ENCODE measurements at places on chromosomes 13 and 19.
A peak's percentile ranks its signal among the peaks of the same experiment; 100 is the strongest.

DNA sequence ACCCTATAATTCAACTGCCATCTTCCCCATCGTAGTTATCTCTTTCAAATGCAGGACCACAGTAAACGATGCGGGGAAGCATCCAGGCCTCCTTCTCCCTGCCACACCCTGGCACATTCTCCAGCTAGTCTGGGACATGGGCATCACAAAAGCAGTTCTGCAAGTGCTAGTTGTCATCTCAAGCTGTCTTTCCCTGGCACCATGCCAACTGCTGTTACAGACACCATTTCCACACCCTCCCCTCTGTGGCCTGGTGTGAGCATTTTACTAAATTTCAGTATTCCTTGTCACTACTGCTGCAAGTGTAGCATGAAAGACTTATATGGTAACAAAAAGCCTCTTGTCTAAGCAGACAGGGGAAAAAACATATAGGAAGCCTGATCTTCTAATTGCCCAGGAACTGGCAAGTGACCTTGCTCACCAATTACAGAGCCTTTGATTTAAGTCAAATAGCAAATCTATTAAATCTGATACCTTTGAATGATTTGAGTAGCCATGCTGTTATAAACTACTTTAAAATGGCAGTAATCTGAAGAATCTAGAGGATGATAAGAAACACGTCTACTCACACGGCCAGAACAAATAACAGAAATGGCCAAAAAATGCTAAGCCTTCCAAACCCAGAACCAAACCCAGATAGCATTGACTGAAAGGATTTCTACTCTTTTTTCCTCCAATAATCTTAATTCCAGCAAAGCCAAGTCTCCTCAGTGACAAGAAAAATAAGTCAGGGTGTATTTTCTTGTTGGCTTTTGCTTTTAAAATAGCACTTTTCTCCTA is 179.0 kb downstream of the NUFIP1 start:
- DNase-seq: peak; percentile 13

- peak; percentile 4 for DNase-seq
These were observed 125.7 kb upstream of the NBEA start for GRCh38 chr13:34816245-34816884.

DNA sequence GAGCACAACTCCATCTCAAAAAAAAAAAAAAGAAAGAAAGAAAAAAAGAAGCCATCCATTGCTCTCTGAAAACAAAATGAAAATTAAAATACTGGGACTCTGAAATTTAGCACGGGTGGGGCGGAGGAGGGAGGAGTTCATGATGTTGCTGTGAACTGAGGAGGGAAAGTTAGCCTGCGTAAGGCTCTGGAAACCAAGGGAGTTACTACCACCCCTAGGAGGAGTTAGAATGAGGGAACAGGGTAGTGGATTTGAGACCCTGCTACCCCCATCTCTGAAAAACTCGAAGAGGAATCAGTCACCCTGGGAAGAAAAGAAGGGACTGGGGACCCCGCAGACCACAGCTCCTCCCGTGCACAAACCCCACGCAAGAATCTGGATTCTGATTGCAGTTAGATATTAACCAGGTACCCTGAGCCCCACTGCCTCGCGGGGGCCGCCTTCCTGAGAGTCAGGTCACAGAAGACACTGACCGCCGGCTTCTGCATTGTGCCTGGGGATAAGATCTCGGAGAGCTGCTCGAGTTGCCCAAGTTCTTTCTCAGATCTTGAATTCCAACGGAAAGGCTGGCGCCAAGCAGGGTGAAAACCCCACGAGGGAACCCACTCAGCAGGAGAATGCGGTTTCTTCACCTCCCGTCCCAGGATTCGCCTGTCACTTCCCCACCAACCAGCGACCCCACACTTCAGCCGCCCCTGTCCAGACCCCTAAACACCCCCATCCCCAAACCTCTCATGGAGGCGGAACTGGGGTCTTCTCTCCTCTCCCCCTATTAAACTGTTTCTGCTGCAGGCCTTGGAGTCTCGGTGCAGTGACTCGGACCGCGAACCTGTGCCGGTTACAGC is 870 bp downstream of the ZNF442 start:
- peak; percentile 6 for DNase-seq

DNA sequence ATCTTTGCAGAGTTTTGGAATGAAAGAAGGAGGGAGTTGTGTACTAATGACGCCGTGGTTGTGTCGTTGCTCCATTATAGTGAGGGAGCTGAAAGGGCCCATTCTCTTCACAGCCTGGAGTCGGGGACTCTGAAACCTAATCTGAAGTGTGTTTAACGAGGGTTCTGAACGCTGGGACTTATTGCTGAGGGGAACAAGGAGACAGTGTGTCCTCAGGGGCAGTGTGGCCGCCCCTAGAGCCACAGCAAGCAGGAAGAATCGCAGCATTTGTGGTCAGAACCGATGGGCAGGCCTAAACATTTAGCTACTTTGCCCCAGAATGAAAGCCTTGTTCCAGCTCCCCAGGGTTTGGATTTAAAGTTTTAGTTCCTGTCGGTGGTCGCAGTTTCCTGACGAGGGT is 156.4 kb upstream of the RNF113B start:
- peak; percentile 43 for DNase-seq

DNA sequence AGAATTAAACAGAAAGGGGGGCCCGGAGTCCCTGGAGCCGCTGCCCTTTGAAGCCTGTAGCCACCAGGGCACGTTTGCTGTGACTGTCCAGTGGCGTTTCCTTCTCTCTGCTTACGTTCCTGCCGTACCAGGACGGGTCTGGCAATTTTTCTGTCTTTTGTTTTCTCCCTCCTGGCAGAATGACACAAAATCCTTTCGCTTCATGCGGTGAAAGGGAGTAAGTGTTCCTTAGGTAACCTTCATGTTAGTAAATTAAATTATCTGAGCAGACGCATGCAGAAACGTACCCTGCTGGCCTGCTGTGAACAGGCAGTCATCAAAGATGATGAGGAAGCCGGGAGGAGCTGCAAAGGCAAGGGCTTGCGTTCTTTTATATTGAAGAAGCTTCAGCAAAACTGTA is 299.3 kb upstream of the ARGLU1 start:
- peak; percentile 12 for DNase-seq

- DNase-seq: peak; percentile 11
These were observed 30.5 kb downstream of the VAV1 start for GRCh38 chr19:6803036-6803404.

- no peak for DNase-seq
These were observed 17.1 kb downstream of the RGL3 start for GRCh38 chr19:11401808-11402543.

GRCh38 chr13:100106705-100107104 is 17.8 kb downstream of the PCCA start:
- DNase-seq: no peak

DNA sequence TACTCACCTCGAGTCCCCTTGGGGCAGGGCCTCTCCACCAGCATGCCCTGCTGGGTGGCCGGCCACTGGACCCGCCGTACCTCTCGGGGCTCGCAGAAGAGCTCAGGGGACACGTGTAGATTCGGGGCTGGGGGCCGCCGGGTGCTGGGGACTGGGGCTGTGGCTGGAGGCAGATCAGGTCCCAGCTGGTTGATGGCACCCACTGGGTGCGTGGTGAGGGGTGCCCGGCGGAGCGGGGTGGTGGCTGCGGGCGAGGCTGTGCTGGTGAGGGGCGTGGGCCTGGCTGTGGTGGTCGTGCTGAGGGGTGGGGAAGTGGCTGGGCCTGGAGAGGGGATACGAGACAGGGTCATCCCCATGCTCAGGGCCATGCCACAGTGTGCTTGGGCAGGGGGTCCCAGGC is 24.9 kb upstream of the ASF1B start:
- DNase-seq: no peak
